ENCODE measurements at places on chromosomes 16 and 17.

DNA sequence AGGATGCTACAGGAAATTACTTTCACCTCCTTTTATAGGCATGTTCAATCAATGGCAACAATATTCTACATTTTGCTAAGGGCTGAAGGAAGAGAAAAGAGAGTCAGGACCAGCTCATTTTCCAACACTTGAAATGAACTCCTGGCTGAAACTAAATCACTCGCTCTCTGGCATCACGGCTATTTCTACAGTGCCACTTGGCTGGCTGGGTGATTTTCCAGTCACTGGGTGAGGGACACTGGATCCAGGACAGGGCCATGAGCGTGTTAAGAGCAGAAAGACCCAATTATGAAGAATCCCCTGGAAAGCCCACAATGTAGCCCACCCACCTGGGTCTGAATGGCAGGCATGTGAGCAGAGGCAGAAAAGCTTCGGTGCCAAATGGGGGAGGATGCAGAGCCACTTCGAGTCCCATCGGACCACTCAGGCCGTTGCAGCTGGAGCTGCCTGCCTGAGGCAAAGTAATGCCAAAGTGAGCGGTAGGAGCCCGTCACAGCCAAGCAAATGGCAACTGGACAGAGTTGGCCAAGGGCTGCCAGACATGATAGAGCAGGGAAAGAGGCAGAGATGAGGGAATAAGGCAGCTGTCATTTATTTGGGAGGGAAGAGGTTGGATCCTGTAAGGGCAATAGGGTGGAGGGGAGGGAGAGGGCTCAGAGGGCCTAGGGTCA is 246.2 kb downstream of the STX8 start:
- no peak for DNase-seq

GRCh38 chr17:3794557-3795389 is 6.2 kb downstream of the ITGAE start:
- no peak for DNase-seq

DNA sequence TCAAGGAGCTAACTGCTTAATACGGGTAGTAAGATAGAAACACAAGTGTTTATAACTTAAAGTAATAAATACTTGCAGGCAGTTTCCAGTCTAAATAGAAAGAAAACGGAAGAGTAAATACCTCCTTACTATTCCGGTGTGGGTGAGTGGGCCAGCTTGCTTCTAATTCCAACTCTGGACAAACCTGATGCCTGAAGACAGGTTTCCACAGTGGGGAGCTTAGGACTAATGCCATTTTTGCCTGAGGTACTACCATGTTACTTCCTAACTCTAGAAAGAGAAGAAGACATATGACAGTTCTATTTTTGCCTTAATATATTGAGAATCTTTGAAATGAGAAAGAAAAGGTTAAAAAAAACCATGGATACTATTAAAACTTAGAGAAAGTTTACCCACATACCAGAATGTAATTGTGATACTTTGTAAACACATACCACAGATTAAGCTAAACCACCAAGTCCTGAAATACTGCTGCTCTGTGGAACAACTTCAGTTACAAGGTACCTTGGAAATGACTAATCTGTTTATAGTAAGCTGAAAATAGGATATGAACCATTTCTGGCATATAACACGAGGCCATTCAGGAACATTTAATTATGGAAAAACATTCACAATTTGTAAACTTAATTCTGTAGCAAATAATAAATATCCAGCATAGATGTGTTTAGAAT is 70.2 kb downstream of the ZZEF1 start:
- no peak for DNase-seq

DNA sequence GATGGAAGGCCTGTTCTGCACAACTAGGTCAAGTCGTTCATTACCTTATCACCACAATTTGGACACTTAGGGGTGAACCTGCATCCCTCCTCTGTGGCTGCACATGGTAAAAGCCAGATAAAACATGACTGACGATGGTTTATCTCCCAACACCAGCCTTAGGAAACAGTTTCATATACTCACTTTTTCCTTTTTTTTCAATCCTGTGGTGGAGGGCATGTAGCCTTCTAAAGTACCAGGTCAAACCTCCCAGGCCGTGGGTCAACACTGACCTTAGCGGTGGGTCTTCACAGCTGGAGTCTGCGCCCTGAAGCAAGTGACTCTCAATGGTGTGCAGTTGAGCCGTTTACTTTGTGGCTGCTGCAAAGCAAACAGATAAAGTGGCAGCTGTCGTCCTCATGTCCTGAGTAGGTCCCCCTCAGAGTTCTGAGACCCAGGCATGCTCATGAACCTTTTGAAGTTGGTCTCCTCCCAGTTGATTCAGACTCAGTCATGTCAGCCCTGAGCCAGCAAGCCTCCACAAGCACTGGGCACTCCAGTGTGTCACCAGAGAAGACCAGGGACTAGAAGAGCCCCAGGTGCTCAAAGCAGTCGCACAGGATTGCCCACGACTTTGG is 5.9 kb downstream of the FAHD1 start:
- peak; percentile 30 for DNase-seq

DNA sequence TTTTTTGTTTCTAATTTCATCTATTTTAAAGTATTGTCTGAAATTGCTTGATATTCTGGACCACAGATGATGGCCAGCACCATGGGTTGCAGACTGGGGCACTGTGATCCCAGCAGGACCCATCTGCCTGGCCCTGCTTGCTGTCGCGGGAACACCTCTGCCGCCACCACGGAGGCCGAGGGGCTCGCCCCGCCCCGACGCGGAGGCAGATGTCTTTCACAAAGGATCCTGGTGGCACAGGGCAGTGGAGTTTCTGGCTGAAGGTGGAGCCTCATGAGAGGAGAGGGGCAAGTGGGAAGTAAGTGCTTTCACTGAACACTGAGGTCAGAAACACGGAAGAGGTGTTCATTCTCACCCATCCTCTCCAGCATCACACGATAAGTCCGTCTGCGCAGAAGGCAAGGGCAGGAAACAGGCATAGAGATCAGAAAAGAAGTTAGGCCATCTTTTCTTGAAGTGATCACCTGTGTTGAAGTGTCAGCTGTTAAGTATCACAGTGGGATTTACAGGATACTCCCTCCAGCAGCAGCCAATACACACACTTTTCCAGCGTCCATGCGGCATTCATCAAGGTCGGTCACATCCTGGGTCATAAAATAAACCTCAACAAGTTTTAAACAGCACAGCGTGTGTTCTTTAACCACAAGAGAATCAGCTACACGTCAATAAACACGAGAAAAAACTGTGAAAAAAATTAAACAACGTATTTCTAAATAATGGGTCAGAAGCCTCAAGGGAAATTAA is 194.5 kb downstream of the RPTOR start:
- peak; percentile 62 for DNase-seq

- no peak for DNase-seq
Measured at GRCh38 chr17:44978807-44979206, 10.7 kb upstream of the C1QL1 start.

DNA sequence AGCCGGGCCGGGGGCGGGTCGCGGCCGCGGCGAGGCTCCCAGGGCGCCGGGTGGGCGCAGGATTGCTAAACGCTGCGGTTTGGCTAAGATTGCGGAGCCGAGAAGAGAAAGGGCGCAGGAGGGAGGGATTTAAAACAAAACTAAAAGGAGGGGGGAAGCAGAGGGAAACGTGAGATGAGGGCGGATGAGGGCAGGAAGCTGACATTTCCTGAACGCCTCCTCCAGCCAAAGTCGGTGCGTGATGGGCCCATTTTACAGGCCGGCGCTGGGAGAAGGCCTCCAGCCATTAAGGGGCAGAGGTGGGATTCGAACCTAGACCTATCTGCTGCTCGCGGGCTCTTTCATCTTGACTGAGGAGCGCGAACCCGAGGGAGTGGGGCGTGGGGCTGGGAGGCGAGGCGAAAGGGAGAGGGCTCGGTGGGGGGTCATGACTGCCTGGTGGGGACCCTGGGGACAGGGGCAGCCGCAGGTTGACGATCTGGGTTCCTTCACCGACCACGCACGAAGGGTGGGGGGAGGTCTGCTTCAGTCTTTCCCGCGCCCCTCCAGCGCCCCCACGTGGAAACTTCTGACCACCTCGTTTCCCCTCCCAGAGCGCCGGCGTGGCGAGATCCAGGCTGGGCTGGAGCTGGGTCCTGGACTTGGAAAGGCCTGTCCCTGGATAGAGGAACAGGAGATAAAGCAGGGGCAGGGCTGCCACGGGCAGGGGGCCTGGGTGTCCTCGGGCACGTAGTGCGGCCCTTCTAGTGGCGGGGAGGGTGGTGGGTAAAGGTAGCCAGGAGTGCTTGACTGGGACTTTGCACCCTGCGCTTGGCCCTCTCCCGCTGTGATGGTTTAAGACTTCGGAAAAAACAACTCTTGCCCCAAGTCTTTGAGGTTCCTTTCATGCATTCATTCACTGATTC is 3.8 kb upstream of the TAC4 start:
- no peak for DNase-seq
